ENCODE measurements at places on chromosomes 3 and 15. TPM values are rescaled to one million over a fixed set of nuclear protein-coding genes. Genes with fewer than 3 reads are reported as not detected.

Gene GHRL
- not detected for total RNA-seq

Gene CPN2
- total RNA-seq, result not detected

Gene CMTM7
- 3.0 TPM for total RNA-seq

Gene PLSCR5
- total RNA-seq, result not detected

Gene APEH
- 102 TPM for total RNA-seq

Gene FOXP1
- total RNA-seq, result 60.0 TPM

GRCh38 chr15:99131441-99132023, 26.7 kb downstream of the SYNM start:
- no peak overlapping the region for H3K4me3 ChIP-seq
- H3K4me1 ChIP-seq, result peaks cover 17% of the 10 kb centered on the region
- no peaks in the 10 kb centered on the region for H3K27me3 ChIP-seq
- H3K27ac ChIP-seq, result no peak overlapping the region
- no peak for DNase-seq
- H3K36me3 ChIP-seq, result no peaks in the 10 kb centered on the region

- no peak for DNase-seq
- no peaks in the 10 kb centered on the region for H3K36me3 ChIP-seq
- H3K27ac ChIP-seq, result no peak overlapping the region
- no peak overlapping the region for H3K4me3 ChIP-seq
Observed at GRCh38 chr15:62124973-62125303, 40.1 kb downstream of the C2CD4B start.

- no peaks in the 10 kb centered on the region for H3K27me3 ChIP-seq
- H3K4me3 ChIP-seq, result no peak overlapping the region
- DNase-seq, result no peak
- H3K27ac ChIP-seq, result no peak overlapping the region
- H3K36me3 ChIP-seq, result no peaks in the 10 kb centered on the region
Observed at GRCh38 chr3:2771193-2771592, 339.0 kb downstream of the IL5RA start.

DNA sequence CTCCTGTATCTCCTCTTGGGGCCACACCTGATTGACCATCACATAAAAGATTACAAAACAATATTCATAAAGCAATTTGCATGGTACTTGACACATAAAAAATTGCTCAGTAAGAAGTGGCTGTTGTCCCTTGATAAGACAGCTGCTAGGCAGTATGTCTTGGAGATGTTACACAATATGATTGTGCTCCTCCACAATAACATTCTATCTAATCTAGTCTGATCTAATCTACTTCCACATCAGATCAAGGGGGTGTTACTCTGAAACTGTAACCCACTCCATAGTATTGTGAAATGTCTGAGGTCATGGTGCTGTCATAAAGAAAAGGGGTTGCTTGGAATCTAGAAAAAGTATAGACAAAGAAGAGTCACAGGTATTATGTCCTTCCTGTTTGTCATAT, 23.4 kb upstream of the AQP9 start:
- H3K4me3 ChIP-seq, result no peak overlapping the region
- no peaks in the 10 kb centered on the region for H3K4me1 ChIP-seq
- H3K27me3 ChIP-seq, result no peaks in the 10 kb centered on the region
- H3K36me3 ChIP-seq, result no peaks in the 10 kb centered on the region

GRCh38 chr15:75641603-75642002, 1.6 kb upstream of the IMP3 start:
- H3K4me1 ChIP-seq, result peaks cover 53% of the 10 kb centered on the region
- H3K36me3 ChIP-seq, result no peaks in the 10 kb centered on the region
- H3K4me3 ChIP-seq, result no peak overlapping the region
- H3K27me3 ChIP-seq, result no peaks in the 10 kb centered on the region

- H3K36me3 ChIP-seq, result no peaks in the 10 kb centered on the region
- no peak overlapping the region for H3K27ac ChIP-seq
- DNase-seq, result no peak
- no peak overlapping the region for H3K4me3 ChIP-seq
Observed at GRCh38 chr3:17639765-17640164, 102.7 kb downstream of the TBC1D5 start.

DNA sequence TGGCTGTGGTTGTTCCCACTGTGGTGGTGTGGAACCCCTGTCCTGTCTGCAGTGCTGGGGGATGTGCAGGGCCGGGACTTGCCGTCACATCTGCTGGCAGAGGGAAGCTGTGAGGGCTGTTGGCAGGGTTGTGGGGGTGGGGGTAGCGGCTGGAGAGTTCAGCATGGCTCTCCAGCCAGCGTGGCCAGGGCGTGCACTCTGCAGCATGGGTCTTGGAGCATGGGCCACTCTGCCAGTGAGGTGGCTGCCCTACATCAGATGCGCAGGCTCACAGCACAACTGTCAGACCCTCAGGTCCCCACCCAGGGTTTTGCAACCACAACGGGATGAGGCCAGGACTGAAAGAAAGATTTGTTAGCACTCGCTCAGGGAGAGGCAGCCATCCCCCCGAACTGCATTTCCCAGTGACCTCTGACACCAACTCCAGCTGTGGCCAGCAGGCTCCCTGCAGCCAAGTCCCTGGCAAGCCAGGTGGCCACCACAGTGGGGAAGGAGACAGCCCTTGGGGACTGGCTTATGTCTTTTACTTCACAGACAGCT, 237.7 kb upstream of the LYSMD4 start:
- no peak for DNase-seq
- no peak overlapping the region for H3K27ac ChIP-seq
- no peaks in the 10 kb centered on the region for H3K27me3 ChIP-seq
- H3K4me3 ChIP-seq, result no peak overlapping the region

GRCh38 chr3:24387493-24387892, 107.2 kb downstream of the THRB start:
- DNase-seq, result no peak
- H3K4me1 ChIP-seq, result peaks cover 9% of the 10 kb centered on the region
- H3K36me3 ChIP-seq, result no peaks in the 10 kb centered on the region
- no peak overlapping the region for H3K27ac ChIP-seq

DNA sequence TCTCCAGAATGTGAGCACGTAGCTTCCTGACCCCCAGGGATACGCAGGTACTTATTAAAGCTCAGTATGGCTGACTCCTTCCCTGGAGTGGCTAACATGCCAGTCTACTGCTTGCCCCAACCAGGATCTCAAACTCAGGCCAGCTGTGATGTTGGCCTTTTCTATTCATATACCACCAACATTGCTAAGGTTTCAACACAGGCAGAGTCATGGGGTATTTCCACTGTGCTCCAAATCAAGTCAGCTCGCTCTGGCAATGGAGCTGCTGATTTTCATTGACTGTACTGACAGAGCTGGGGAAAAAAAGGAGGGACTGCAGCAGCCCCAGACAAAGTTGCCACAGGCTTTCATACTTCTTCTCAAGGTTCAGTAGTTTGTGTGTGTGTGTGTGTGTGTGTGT, 87.0 kb downstream of the CFAP20DC start:
- H3K36me3 ChIP-seq, result no peaks in the 10 kb centered on the region
- H3K27ac ChIP-seq, result no peak overlapping the region
- no peaks in the 10 kb centered on the region for H3K27me3 ChIP-seq
- no peaks in the 10 kb centered on the region for H3K4me1 ChIP-seq
- no peak overlapping the region for H3K4me3 ChIP-seq

DNA sequence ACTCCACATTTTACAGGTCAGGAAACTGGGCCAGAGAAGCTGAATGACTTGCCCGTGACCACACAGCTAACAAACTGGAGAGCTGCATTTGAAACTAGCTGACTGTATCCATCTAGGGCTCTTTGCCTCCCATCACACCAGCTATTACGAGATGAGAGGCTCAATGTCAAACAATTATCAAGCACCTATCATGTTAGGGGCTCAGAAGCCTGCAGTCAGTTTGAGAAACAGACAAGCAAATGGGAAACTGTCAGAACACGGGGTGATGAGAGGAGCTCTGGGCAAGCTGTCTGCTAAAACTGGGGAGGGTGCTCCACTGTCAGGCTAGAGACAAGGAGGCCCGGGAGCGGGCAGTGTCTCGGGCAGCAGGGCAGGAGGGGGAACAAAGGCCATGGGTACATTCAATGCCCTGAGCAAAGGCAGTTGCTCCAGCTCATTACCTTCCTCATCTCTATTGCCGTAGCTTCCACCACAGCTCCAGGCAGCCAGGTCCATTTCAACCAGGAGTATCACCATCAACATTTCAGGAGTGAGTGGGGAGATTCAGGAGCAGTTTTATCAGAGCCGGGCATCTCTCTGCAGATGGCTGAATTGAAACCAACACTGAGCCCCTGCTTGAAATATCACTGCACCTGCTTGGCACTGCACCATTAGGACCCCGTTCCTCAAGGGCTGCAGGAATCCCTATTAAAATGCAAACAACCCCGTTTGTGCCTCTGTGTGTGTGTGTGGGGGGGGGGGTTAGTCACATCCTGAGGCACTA, 122.6 kb downstream of the RAB11A start:
- DNase-seq, result no peak
- H3K4me1 ChIP-seq, result no peaks in the 10 kb centered on the region
- no peak overlapping the region for H3K27ac ChIP-seq
- H3K36me3 ChIP-seq, result no peaks in the 10 kb centered on the region
- no peaks in the 10 kb centered on the region for H3K27me3 ChIP-seq

GRCh38 chr3:20811631-20812030, 625.6 kb upstream of the SGO1 start:
- no peak overlapping the region for H3K4me3 ChIP-seq
- no peaks in the 10 kb centered on the region for H3K27me3 ChIP-seq
- no peaks in the 10 kb centered on the region for H3K4me1 ChIP-seq
- no peak for DNase-seq
- no peak overlapping the region for H3K27ac ChIP-seq

DNA sequence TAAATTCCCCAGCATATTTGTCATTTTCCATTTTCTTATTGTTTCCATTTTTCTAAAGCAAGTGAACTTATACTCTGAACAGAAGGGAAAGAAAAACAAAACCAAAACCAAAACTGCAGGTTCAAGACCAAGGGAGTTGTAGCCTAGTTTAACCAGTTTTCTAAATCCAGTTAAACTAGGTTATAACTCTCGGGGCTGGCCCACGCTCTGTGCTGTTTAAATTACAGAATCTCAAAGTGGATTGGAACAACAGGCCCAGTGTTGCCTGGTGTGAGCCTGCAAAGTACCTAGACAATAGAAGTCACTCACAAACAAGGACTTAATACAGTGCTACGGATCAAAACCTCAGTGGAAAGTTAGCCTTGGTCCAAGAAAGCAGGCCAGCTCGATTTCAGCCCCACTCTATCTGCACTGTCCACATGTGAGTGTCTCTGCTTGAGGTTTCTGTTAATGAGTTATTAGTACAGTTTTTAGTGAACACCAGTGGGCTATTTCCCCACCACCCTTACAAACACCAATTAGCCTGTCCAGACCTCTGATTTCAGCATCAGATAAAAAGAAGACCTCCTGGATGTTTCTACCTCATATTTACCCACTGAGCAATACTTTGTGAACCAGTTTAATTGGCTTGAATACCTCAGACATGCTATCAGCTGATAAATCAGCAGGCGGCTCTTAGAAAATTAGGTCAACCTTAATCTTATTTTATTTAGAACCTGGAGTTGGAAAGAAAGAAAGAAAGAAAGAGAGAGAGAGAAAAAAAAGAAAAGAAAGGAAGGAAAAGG, 93.8 kb upstream of the PDZRN3 start:
- H3K4me1 ChIP-seq, result peaks cover 22% of the 10 kb centered on the region
- peak overlapping the region; percentile 82 for H3K27ac ChIP-seq
- no peaks in the 10 kb centered on the region for H3K36me3 ChIP-seq

- peak overlapping the region; percentile 84 for H3K4me3 ChIP-seq
- H3K27me3 ChIP-seq, result no peaks in the 10 kb centered on the region
- no peak for DNase-seq
- H3K4me1 ChIP-seq, result peaks cover 40% of the 10 kb centered on the region
- H3K27ac ChIP-seq, result peak overlapping the region; percentile 85
Observed at GRCh38 chr3:31531452-31531991, 1.2 kb upstream of the STT3B start.

GRCh38 chr3:157160658-157161424, 894 bp upstream of the CCNL1 start:
- no peaks in the 10 kb centered on the region for H3K27me3 ChIP-seq
- peak; percentile 42 for DNase-seq
- H3K27ac ChIP-seq, result peak overlapping the region; percentile 98
- peaks cover 9% of the 10 kb centered on the region for H3K36me3 ChIP-seq
- peak overlapping the region; percentile 96 for H3K4me3 ChIP-seq

DNA sequence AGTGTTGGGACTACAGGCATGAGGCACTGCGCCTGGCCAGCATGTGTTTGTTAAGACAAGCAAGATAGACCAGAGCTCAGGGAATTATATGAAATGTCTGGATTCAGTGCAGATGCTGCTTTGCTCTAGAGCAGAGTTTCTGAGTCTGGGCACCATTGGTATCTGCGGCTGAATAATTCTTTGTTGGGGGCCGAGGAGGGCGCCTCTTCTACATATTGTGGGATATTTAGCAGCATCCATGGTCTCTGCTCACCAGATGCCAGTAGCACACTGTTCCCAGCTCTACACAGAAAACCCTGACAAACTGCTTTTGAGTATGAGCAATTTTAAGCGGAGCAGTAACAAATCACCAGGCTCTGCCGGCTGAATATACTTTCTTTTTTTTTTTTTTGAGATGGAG, 3.6 kb upstream of the LDHAL6B start:
- peaks cover 9% of the 10 kb centered on the region for H3K4me1 ChIP-seq
- no peaks in the 10 kb centered on the region for H3K27me3 ChIP-seq
- H3K4me3 ChIP-seq, result no peak overlapping the region
- DNase-seq, result no peak

- H3K4me3 ChIP-seq, result no peak overlapping the region
- DNase-seq, result no peak
- H3K27ac ChIP-seq, result no peak overlapping the region
- H3K27me3 ChIP-seq, result no peaks in the 10 kb centered on the region
- no peaks in the 10 kb centered on the region for H3K4me1 ChIP-seq
- H3K36me3 ChIP-seq, result no peaks in the 10 kb centered on the region
Observed at GRCh38 chr3:81500039-81500438, 261.4 kb downstream of the GBE1 start.

DNA sequence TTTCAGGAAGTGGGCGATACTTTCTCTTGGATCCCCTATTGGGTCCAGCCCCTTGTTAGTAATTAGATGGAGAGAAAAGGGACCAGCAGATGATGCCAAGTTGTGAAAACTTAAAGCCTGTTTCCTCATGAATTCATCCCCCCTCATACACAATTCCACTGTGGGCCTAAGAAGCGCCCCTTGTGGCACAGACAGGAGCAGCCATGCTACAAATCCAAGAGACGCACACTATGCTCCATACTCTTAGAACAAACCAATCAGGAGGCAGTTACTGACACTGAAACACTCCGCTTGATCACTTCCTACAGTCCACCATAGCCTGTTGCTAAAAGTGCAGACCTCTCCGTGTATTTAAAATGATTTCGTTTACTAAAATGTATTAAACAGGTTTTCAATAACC, 111.3 kb upstream of the ARRDC4 start:
- H3K36me3 ChIP-seq, result no peaks in the 10 kb centered on the region
- no peaks in the 10 kb centered on the region for H3K27me3 ChIP-seq
- no peaks in the 10 kb centered on the region for H3K4me1 ChIP-seq
- H3K27ac ChIP-seq, result no peak overlapping the region
- DNase-seq, result no peak

All from esophagus squamous epithelium (tissue), 5 donors.